Inflammatory macrophage treated with lipopolysaccharide for 1 hour (primary cell): ENCODE measurements at places on chromosomes 1 and 21.

GRCh38 chr1:57872913-57873312 lies 449.1 kb upstream of the DAB1 start:
- DNase-seq, result no peak

- DNase-seq, result no peak
These were observed 218.7 kb upstream of the FOXD3 start for GRCh38 chr1:63103682-63104081.

DNA sequence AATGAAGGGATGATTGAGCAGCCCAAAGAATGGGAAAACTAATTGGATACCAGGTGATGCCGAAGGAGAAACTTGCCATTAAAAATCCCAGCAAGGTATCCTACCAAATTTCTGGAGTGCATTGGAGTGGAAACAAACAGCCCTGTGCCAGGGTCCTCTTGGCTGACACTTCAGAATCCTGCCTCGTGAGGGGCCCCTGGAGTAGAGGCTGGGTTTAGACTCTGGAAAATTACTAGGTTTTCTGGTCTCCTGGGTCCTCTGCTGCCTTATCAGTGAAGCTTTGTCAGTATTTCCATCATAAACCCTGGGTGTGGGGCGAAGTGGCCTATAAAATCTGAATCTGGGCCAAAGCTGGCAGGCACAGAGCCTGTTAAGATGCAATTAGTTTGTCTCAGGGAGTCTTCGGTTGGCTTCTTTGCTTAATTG lies 289.2 kb upstream of the USP24 start:
- DNase-seq, result no peak

GRCh38 chr1:201751872-201752271 lies 77.1 kb upstream of the IPO9 start:
- DNase-seq, result no peak

DNA sequence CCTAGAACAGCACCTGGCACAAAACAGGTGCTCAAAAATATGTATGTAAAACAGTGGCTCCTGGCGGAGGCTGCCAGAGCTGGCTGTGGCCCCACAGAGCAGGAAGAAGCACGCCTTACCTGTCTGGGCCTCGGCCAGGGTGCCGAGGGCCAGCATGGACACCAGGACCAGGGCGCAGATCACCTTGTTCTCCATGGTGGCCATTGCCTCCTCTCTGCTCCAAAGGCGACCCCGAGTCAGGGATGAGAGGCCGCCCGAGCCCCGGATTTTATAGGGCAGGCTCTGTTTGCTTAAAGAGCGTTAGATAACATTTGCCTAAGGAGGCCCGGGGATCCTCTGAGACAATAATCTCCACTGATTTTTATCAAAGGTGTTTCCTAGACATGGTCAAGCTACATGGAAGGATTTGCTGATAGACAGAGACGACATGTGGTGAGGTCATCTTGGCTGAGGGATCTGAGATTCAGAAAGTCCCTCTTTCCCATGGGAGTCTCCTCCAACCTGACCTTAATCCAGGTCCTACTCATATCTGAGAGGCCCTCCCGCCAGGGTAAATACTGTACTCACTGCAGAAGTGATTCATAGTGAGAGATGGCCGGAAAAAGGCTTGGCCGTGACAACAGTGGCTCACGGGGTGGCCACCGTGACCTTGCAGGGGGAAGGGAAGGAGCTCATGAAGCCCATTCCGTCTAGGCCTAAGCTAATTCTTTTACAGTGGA lies at the start of gene TFF1:
Gene TFF1, minus strand, starts transcription at position 244 of the 719 bp plus-strand sequence. Its CDS starts 40 bp downstream, at position 204.
- no peak for DNase-seq

DNA sequence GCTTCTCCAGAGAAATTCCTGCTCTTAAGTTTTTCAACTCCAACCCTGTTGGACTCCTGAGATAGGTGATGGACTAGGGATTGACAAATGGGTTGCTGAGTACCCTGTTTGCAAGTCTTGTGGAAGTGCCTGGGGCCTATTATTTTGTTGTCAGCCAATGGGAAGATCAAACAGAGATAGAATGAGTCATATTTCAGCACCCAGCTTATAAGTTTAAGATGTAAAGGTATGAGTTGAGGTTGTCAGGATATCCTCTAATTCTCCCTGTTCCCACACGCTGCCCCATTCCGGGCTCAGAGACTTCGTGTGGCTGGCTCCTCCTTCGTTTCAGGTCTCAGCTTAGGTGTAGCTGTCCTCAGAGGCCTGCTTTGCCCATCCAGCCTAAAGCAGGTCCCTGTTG lies 91.8 kb downstream of the CENPF start:
- no peak for DNase-seq

DNA sequence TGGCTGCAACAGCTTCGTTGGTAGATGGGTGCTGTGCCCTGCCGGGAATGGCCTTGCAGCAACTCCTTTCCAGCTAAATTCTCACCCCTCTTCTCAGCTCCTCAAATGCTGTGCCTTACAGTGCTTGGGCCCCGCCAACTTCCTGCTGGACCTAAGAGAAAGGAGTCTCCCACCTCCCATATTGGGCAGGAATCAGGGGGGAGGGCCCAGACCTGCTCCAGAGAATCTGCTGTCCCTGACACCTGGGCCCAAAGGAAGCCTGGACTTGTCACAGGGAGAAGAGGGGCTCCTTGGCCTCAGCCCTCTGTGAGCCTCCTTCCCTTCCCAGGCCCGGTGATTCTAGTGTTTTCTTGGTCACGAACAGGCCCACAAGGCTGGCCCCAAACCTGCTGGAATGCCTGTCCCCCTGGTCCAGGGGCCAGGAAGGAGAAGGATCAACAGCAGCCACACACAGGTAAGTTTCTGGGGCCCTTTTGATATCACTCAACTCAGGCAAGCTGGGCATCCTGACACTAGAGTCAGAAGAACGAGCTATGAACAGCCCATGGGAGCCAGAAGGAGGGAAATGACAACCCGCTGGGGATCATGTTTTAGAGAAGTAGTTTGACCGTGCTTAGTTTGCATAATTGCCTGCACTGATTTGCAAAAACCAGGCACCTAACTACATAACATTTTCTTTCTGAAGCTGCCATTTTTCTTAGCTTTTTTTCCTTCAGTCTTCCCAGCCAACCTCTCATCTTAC lies 86.2 kb downstream of the CD247 start:
- peak; percentile 11 for DNase-seq

- no peak for DNase-seq
These were observed 1.7 kb upstream of the DYNLT5 start for GRCh38 chr1:66750577-66750976.

- no peak for DNase-seq
These were observed 651.6 kb upstream of the ADGRL4 start for GRCh38 chr1:79657951-79658658.

- no peak for DNase-seq
These were observed 42.0 kb downstream of the NIBAN1 start for GRCh38 chr1:184932319-184932718.

DNA sequence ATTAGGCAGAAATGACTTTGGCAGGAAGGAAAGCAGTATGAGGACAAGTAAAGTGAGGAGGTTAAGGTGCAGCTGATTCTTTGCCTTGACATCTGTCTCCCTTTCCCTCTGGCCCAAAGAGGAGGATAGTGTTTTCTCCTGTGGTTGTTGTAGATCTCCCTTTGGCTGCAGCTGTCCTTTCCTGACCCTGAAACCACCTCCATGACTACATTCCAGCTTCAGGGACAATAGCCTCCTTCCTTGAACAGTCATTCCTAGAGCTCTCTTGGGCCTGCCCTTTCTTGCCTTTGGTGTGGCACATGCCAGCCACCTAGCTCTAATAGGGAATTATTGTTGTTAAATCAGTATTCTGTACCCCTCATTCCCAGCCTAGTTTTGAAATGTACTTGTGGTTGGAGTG lies 6.2 kb downstream of the ZMYM1 start:
- no peak for DNase-seq

DNA sequence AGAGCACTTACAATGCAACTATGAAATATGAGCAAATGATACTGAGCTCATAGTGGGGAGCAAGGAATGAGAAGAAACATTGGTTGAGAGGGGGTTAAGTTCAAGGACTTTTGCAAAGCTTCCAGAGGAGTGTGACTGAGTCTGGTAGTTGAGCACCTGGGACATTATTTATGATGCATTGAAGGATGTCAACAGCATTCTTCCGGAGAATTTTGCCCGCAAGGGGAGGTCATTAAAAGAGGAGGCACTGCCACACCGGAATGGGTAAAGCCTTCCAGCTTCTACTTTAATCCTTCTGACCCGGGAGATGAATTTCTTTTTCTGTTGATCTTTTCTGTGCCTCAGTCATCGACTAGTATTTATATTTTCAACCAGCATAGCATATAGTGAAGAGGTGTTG lies 208.4 kb upstream of the CAMK1G start:
- no peak for DNase-seq

DNA sequence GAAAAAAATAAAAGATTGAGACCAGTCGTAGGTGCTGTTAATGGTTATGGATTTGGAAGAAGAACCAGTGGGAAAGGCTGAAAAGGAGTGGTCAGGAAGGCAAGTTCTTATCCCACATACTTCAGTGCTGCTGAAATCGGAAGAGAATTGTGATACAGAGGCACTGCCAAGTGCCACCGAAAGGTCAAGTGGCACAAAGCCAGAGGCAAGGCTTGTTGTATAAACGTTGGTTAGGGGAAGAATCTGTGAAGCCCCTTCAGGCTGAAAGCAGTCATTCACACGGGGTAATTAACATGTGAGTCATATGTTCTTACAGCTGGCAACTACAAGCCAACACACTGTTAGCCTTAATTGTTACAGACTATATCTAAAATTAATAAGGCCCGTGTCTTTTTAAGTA lies 48.8 kb downstream of the ZBTB40 start:
- DNase-seq, result no peak

DNA sequence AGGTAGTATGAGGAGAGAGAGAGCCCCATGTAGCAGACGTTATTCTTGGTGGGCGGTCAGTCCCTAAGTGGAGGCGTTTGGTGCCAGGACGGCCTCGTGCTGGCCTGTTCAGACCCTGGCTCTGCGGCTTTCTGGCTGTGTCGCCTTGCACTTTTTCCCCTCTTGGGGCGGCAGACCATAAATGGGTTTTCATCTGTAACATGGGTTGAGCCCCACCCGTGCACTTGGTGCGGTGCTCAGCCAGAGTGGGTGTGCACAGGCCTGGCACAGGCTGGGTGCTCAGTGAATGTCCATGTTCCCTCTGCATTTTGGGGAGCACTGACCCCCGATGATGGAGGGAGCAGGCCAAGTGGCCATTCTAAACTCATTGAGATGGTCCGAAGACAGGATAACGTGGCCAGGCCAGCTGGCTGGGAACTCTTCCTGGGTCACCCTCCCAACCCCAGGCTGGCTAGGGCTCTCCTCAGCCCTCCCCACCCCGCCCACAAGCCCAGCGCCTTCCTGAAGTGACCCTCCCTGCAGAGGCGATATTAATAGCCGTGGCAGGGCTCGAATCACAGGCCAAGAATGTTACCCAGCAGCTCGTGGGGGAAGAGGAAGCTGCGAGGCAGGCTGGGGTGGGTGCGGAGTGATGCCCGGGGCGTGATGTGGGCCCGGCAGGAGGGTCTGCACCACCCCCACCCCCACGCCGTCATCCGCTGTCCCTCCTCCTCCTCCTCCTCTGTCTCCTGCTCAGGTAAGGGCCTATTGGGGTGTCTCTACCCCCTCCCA lies 78.5 kb downstream of the ARHGEF10L start:
- DNase-seq, result peak; percentile 52

DNA sequence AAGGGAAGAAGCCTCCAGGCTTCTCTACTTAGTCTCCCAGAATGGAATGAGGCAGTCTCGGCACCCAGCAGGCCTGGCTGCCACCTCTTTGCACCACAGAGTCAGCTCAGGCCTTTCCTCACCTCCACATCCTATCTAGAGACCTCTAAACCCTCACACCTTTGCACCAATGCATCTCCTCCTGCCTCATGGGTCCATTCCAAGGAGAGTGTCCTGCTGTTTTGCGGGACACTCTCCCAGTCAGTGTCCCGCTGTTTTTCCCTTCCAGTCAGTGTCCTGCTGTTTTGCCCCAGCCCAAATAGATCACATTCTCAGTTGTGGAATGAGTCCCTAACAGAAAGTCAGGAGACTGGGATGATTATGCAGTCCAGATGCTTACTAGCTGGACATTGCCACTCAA lies 185.6 kb upstream of the CAMK1G start:
- no peak for DNase-seq

- no peak for DNase-seq
These were observed 1.7 kb upstream of the LAMB3 start for GRCh38 chr1:209653915-209654351.
